CD4-positive, alpha-beta T cell treated with Interleukin-4 for 4 hours (primary cell): ENCODE measurements at places on chromosomes 3 and 15.

DNA sequence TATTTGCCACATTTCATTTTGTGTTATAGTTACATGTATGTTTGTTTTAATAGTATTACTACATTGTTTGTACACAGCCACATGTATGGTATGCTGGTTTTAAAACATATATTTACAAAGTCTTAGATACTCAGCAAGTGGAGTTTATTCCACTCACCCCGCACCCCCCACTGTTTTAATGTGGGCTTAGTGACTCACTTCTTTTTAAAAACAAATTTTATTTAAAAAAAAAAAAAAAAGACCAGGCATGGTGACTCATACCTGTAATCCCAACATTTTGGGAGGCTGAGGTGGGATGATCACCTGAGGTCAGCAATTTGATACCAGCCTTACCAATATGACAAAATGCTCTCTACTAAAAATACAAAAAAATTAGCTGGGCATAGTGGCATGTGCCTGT is 26.9 kb upstream of the TJP1 start:
- DNase-seq: no peak

- no peak for DNase-seq
These were observed 251.9 kb upstream of the HES1 start for GRCh38 chr3:193884027-193884426.

GRCh38 chr3:188284455-188285212 is 130.7 kb downstream of the LPP start:
- no peak for DNase-seq

DNA sequence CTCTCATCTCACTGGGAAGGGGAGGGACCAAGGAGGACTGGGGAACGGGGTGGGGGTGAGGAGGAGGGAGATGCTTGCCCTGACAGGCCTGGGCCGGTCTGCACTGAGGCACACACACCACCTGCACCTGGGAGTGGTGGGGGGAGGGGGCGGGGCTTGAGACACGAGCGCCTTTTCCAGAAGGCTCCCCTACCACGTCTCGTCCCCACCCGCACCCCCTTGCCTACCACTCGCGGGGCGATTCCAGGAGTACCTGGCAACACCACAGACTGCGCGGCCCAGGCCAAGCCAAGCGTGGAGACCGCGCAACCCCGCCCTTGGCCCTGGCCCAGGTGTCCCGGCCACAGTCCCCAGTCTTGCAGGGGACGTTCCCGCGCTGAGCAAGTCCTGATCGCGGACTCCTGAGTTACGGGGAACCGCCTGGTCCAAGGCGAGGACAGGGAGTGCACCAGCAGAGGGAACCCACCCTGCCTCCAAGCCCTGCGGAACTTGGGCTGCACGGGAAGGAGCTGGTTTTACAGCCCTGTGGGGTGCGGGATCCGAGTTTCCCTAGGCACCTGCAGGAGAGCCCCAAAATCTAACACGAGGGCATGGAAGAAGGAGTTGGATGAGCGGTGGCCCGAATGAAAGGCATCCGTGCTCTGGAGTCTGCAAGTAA is 68.1 kb upstream of the SH3GL3 start:
- DNase-seq: no peak

- no peak for DNase-seq
These were observed 573.3 kb downstream of the EPHB1 start for GRCh38 chr3:135368316-135368715.

- DNase-seq: no peak
These were observed 19.9 kb upstream of the LRRC2 start for GRCh38 chr3:46585799-46586693.
